Cardiac ventricle fibroblast (primary cell): ENCODE measurements at places on chromosomes 5 and 9. TPM values are rescaled to one million over a fixed set of nuclear protein-coding genes. Genes with fewer than 3 reads are reported as not detected.

Gene OR13C8
- total RNA-seq: not detected in 2 replicates

Gene ANXA2R
- 2.5 and 3.6 TPM in 2 replicates for total RNA-seq

Gene FEM1C
- total RNA-seq: 16.2 and 19.4 TPM in 2 replicates

Gene IL5
- total RNA-seq: not detected in 2 replicates

Gene GADD45G
- 0.64 and 1.6 TPM in 2 replicates for total RNA-seq

Gene SPATA31C2
- total RNA-seq: not detected in 2 replicates

Gene PHF2
- 15.5 and 17.2 TPM in 2 replicates for total RNA-seq

Gene PCDHA6
- 0.37 and 0.64 TPM in 2 replicates for total RNA-seq

Gene BRD3
- 17.1 and 21.6 TPM in 2 replicates for total RNA-seq

Gene C7
- 11,125 and 16,943 TPM in 2 replicates for total RNA-seq

Gene ROPN1L
- total RNA-seq: 0.54 TPM in 1 of 2 replicates, not detected in the other
